Fibroblast of skin of abdomen (primary cell): ENCODE measurements at places on chromosomes 11 and 22.
A peak's percentile ranks its signal among the peaks of the same experiment; 100 is the strongest.

- no peak for DNase-seq
Measured at GRCh38 chr11:116189408-116190170, 583.2 kb downstream of the BUD13 start.

DNA sequence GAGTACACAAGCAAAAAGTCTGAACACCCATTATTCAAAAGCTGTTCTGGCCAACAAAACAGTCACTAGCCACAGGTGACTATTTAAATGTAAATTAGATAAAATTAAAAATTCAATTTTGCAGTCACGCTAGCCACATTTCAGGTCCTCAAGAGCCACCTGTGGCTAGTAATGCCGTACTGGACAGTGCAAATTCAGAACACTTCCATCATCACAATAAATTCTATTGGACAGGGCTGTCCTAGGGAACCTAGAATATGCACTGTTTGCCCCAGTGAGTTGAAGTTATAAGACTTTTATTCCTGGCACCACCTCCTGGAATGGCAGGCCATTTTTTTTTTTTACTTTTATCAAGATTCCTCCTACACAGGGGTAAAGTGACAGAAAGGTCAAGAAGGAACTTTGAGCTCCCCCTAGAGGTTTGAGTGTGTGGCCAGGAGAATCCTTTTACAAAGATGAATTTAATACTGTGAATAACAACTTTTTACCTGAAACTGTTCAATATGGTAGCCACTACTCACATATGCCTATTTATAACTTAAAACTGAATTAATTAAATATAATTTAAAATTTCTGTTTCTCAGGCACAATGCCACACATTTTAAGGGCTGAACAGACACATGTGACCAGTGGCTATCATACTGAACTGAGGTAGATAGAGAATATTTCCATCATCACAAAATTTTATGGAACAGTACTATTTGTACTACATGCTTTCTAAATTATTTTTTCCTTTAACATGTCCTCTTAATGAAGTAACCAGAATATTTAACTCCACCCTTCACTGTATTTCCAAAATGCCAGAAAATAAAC, 6.5 kb downstream of the MSANTD2 start:
- peak; percentile 29 for DNase-seq

GRCh38 chr11:65786008-65786785, 666 bp upstream of the OVOL1 start:
- no peak for DNase-seq

DNA sequence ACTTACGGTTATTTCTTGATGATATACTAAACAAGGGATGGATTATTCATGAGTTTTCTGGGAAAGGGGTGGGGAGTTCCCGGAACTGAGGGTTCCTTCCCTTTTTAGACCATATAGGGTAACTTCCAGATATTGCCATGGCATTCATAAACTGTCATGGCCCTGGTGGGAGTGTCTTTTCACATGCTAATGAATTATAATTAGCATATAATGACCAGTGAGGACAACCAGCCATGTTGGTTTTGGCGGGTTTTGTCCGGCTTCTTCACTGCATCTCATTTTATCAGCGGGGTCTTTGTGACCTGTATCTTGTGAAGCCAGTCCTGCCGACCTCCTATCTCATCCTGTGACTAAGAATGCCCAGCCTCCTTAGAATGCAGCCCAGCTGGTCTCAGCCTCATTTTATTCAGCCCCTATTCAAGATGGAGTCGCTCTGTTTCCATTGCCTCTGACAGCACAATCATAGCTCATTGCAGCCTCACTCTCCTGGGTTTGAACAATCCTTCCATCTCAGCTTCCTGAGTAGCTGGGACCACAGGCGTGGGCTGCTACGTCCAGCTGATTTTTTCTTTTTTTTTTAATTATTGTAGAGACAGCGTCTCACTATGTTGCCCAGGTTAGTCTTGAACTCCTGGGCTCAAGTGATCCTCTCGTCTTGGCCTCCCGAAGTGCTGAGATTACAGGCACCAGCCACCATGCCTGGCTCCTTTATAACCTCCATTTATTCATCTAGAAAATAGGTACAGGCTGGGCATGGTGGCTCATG, 52.6 kb upstream of the EMID1 start:
- DNase-seq, result peak; percentile 33

DNA sequence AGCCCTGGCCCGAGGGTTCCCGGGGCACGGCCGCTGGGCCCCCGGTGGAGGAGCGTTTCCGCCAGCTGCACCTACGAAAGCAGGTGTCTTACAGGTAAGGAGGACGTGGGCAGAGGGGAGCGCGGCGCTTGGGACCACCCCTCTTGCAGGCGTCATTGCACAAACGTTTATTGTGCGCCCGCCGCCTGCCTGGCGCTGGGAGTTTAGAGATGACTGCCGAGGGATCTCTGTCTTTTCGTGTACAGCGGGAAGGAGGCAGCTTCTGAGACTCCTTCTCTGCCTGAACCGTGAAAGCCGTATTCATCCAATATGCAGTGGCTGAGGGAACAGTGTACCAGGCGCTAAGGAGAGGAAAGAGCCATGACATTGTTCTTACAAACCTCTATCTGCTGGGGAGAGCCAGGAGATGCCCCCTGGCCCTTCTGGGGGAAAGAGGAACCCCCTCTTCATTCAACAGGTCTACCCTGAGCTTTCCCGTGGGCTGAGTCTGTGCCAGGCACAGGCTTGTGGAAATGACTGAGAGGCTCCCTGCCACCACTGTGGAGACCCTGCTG, 13.8 kb upstream of the DGKZ start:
- DNase-seq, result no peak

GRCh38 chr11:118000067-118000849, 14.1 kb downstream of the IL10RA start:
- no peak for DNase-seq

DNA sequence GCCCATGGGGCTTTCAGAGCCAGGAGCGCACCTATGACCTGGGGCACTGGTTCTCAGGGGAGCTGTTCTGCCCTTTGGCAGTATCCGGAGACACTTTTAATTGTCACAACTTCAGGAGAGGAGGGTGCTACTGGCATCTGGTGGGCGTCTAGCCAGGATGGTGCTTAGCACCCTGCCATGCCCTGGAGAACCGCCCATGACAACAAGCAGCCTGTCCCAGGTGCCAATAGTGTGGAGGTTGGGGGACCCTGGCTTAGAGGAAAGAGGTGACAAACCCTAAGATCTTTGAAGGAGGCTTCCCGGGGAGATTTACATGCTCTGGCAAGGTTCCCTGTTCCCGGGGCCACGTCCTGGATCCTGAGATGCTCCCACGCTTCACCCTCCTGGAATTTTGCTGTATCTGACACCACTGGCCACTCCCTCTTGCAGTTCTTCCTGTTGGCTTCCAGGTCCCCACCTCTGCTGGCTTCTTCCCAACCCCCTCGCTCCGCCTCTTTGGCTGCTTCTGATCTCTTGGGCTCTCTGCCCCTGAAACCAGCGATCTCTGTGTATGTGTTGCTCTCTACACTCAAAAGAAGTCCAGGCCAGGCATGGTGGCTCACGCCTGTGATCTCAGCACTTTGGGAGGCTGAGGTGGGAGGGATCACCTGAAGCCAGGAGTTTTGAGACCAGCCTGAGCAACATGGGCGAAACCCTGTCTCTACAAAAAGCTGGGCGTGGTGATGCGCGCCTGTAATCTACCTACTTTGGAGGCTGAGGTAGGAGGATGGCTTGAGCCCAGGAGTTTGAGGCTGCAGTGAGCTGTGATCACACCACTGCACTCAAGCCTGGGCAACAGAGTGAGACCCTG, 31.1 kb downstream of the FADS3 start:
- DNase-seq, result no peak

GRCh38 chr11:128552783-128553661, 34.3 kb downstream of the ETS1 start:
- DNase-seq, result peak; percentile 53
